ELR (cell line): ENCODE measurements at places on chromosomes 4 and X.

GRCh38 chrX:154732421-154733065, 18.3 kb downstream of the GAB3 start:
- peak; percentile 89 for DNase-seq

- DNase-seq: no peak
Measured at GRCh38 chr4:121379276-121379675, 1.5 kb downstream of the QRFPR start.

DNA sequence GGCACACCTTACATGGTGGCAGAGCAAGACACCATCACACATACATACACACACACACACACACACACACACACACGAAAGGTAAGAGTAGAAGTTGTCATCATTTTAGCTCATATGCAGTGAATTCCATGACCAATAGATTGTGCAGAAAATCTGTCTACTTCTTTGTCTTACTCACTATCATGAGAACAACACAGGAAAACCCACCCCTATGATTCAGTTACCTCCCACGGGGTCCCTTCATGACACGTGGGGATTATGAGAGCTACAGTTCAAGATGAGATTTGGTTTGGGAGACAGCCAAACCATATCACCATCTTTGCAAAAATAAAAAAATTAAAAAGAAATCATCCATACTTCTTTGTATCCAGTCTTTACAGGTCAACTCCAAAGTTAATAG, 221.1 kb downstream of the BMPR1B start:
- no peak for DNase-seq

DNA sequence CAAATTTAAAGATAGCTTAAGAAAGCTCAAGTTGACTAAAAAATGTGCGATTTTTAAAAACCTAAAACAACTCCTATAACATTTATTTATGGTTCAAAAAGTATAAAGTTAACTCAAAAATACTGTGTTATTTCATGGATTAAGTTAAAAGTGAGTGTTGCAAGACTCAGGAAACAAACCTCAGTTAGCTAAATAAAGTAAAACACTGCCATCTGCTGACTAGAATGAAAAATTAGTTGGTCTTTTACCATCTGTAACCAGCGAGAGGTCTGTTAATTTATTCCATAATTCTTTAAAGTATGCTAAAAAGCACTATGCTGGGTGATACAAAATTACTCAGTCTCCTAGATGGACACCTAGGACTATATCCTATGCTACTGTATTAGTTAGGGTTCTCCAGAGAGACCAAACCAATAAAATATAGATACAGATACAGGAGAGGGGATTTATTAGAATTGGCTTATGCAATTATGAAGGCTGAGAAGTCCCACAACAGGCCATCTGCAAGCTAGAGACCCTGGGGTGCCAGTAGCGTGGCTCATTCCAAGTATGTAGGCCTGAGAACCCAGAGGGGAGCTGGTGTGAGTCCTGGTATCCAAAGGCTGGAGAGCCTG, 4.9 kb upstream of the WDFY3 start:
- DNase-seq: peak; percentile 75

GRCh38 chrX:153953342-153953830, 8.9 kb upstream of the RENBP start:
- DNase-seq: peak; percentile 62
